ENCODE measurements at places on chromosomes 7 and 10. TPM values are rescaled to one million over a fixed set of nuclear protein-coding genes. Genes with fewer than 3 reads are reported as not detected.

GRCh38 chr7:209906-210305 lies 17.5 kb downstream of the FAM20C start:
- no peaks in the 10 kb centered on the region for H3K36me3 ChIP-seq
- H3K4me3 ChIP-seq: no peak overlapping the region
- H3K27me3 ChIP-seq: no peaks in the 10 kb centered on the region
- H3K4me1 ChIP-seq: no peaks in the 10 kb centered on the region
- H3K27ac ChIP-seq: no peak overlapping the region

Gene GNAI1
- 4.4 TPM for total RNA-seq

GRCh38 chr7:22667562-22668239 lies 59.3 kb upstream of the IL6 start:
- no peak for DNase-seq
- peak overlapping the region; percentile 9 for H3K4me3 ChIP-seq
- H3K4me1 ChIP-seq: peaks cover 67% of the 10 kb centered on the region
- H3K27me3 ChIP-seq: peaks cover 34% of the 10 kb centered on the region
- H3K27ac ChIP-seq: no peak overlapping the region

- no peak for DNase-seq
- H3K27ac ChIP-seq: no peak overlapping the region
- H3K4me1 ChIP-seq: no peaks in the 10 kb centered on the region
- no peaks in the 10 kb centered on the region for H3K27me3 ChIP-seq
- no peaks in the 10 kb centered on the region for H3K36me3 ChIP-seq
Measured at GRCh38 chr7:108078691-108079090, 51.5 kb downstream of the LAMB4 start.

DNA sequence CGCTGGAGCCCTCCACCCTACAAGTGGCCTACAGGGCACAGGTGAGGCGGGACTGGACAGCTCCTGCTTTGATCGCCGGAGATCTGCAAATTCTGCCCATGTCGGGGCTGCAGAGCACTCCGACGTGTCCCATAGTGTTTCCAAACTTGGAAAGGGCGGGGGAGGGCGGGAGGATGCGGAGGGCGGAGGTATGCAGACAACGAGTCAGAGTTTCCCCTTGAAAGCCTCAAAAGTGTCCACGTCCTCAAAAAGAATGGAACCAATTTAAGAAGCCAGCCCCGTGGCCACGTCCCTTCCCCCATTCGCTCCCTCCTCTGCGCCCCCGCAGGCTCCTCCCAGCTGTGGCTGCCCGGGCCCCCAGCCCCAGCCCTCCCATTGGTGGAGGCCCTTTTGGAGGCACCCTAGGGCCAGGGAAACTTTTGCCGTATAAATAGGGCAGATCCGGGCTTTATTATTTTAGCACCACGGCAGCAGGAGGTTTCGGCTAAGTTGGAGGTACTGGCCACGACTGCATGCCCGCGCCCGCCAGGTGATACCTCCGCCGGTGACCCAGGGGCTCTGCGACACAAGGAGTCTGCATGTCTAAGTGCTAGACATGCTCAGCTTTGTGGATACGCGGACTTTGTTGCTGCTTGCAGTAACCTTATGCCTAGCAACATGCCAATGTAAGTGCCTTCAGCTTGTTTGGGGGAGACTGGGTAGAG lies at the start of gene COL1A2:
Gene COL1A2 (plus strand): TSS at position 459 of the 704 bp plus-strand sequence. CDS start 137 bp downstream, at position 596.
- DNase-seq: no peak
- peaks cover 12% of the 10 kb centered on the region for H3K4me1 ChIP-seq
- H3K27ac ChIP-seq: no peak within 1 kb of the TSS
- H3K27me3 ChIP-seq: peaks cover 20% of the 10 kb centered on the region

Gene GRID2IP
- total RNA-seq: 0.28 TPM

- H3K4me1 ChIP-seq: no peaks in the 10 kb centered on the region
Measured at GRCh38 chr7:25037325-25037724, 57.3 kb upstream of the OSBPL3 start.

- peak overlapping the region; percentile 13 for H3K4me3 ChIP-seq
- H3K27ac ChIP-seq: peak overlapping the region; percentile 26
- H3K36me3 ChIP-seq: peaks cover 3% of the 10 kb centered on the region
Measured at GRCh38 chr7:105353752-105354328, 34.9 kb downstream of the SRPK2 start.

Gene ST8SIA6
- total RNA-seq: not detected

DNA sequence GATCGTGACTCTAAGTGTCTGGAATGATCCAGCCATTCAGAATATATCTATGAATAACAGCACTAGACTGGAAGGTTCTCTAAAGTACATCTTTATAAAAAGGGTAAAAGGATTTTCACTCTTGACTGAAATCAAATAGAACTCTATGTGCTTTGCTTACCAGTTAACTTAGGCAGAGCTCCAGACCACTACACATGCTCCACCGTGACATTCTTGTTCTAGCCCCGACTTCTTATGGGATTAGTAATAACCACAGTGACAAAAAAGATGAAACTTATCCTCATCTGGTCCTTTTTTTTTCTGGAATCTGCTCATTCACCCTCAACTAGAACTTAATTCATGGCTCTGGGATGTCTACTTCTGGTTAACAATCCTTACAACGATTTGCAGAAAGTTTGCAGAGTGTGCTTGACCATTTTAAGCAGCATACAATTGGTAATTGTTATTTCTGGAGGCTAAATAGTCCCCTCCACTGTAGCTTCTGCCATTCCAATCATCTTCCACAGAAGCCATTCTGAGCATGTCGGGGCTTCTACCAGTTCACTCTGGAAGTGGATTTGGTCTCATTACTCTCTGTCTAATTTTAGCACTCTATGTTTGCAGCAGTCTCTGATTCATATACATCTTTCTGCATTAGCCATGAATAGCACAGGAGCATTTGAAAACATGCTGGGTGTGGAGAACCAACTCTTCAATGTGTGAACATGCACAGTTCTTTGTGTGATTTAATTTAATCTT lies 163.7 kb upstream of the CDC14C start:
- H3K36me3 ChIP-seq: no peaks in the 10 kb centered on the region
- no peaks in the 10 kb centered on the region for H3K4me1 ChIP-seq
- H3K27ac ChIP-seq: no peak overlapping the region
- DNase-seq: no peak
- no peak overlapping the region for H3K4me3 ChIP-seq
- H3K27me3 ChIP-seq: no peaks in the 10 kb centered on the region

DNA sequence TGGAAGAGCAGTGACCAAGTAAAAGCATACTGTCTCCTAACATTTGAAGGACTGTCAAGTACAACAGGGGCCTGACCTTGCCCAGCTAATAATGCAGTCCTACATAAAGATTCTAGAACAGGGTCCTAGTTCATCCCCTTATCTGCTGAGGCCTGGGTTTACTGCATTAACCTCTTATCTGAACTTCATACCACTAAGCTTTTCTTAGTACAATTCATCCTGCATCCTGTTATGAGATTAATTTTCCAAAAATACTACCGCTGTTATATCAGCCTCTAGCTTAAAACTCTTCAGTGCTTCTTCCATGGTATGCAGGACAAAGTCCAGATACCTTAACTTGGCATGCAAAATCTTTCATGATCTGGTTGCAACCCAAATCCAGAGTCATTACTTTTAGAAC lies 72.5 kb downstream of the CHRM2 start:
- DNase-seq: no peak
- H3K36me3 ChIP-seq: no peaks in the 10 kb centered on the region
- H3K4me1 ChIP-seq: no peaks in the 10 kb centered on the region
- no peak overlapping the region for H3K4me3 ChIP-seq
- no peaks in the 10 kb centered on the region for H3K27me3 ChIP-seq

DNA sequence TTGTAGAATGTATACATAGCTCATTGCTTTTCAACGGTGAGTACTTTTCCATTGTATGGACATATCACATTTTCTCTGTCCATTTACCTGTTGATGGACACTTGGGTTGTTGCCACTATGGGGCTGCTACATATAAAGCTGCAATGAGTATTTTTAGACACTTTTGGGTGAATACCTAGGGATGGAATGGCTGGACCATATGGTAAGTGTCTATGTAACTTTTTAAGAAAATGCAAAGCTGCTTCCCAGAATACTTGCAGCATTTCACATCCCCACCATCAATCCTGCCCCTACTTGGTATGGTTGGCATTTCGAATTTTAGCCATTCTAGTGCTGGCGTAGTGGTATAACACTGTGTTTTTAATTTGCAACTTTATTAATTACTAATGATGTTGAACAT lies 274.6 kb downstream of the TNS3 start:
- no peak for DNase-seq
- peaks cover 6% of the 10 kb centered on the region for H3K36me3 ChIP-seq
- H3K27ac ChIP-seq: no peak overlapping the region
- no peak overlapping the region for H3K4me3 ChIP-seq
- peaks cover 9% of the 10 kb centered on the region for H3K27me3 ChIP-seq

GRCh38 chr10:74733612-74734011 lies 92.8 kb upstream of the KAT6B start:
- no peak overlapping the region for H3K4me3 ChIP-seq
- no peak overlapping the region for H3K27ac ChIP-seq
- no peaks in the 10 kb centered on the region for H3K36me3 ChIP-seq
- no peaks in the 10 kb centered on the region for H3K27me3 ChIP-seq

Gene HTR5A
- total RNA-seq: not detected

DNA sequence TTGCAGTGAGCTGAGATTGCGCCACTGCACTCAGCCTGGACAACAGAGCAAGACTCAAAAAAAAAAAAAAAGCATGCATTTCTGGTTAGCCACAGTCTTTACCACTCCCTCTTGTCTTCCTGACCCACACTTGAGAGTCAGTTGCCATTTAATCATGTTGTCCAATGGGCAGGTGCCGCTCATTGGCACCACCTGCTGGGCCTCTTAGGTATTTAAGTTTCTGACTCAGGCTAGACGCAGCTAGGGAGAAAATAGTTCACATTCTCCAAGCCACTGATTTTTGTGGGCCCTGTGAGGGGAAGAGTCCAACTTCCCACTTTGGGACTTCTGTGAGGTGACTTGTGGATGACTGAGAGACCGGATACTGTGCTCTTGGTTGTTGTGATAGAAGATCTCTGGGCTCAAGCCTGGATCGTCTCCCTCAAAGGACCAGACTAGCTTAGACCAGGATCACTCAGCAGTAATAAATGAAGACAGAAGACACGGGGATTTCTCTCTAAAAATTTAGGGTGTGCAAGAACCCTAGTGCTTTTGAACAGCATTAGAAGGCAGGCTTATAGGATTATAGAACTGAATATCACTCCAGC lies 26.8 kb upstream of the SORCS3 start:
- no peak overlapping the region for H3K27ac ChIP-seq
- H3K36me3 ChIP-seq: no peaks in the 10 kb centered on the region
- no peak overlapping the region for H3K4me3 ChIP-seq
- no peaks in the 10 kb centered on the region for H3K4me1 ChIP-seq

DNA sequence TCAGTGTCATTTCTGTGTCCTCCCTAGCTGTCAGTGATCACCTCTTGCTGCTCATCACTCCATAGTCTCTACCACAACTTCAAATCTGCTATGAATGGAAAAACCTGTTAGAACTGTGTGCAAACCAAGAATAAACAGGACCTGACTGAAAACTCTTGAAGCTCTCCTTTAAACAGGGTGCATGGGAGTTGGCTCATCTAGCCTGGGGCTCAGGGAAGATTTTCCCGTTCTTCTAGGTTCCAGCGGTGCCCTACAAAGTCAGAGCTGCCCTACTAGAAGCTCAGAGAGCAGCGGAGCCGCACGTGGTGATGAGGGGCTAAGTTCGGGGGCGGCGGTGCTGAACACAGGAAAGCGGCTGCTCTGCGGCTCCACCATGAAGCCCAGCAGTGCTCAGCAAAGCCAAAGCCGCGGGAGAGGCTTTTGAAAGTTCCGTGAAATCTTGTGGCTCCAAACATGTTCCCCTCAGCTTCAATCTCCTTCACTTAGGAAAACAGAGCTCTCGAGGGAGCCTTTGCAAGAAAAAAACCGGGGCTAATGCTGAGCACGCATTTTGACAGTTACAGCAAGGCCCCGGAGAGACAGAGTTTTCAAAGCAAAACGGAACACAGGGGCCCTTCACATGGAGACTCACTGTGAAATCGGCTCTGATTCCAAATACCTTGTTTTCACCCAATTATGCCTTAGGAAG lies 30.5 kb downstream of the RGS10 start:
- H3K36me3 ChIP-seq: peaks cover 7% of the 10 kb centered on the region
- DNase-seq: no peak
- H3K4me3 ChIP-seq: peak overlapping the region; percentile 33
- peaks cover 49% of the 10 kb centered on the region for H3K4me1 ChIP-seq
- H3K27me3 ChIP-seq: no peaks in the 10 kb centered on the region

Gene HOXA9
- not detected for total RNA-seq

DNA sequence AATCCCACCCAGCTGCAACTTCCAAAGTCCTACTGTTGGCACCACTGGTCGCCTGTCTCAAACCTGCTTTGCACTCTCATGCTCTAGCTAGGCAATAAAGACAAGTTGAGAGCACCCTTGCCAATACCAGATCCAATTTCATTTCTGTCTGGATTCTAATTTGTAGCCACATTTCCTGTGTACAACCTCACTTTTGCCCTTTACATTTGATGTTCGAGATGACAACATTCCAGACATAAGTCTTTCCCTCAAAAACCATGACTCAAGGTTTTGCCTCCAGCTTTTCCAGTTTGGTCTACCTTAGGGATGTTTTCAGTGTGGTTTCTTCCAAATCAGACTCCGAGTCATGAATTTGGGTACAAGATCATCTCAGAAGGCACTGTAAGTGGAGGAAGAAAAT lies 309.0 kb downstream of the GPAM start:
- no peaks in the 10 kb centered on the region for H3K4me1 ChIP-seq
- H3K4me3 ChIP-seq: no peak overlapping the region
- no peaks in the 10 kb centered on the region for H3K36me3 ChIP-seq
- H3K27me3 ChIP-seq: no peaks in the 10 kb centered on the region
- no peak overlapping the region for H3K27ac ChIP-seq

GRCh38 chr7:104137971-104138370 lies 69.8 kb downstream of the ORC5 start:
- no peaks in the 10 kb centered on the region for H3K27me3 ChIP-seq
- peaks cover 10% of the 10 kb centered on the region for H3K4me1 ChIP-seq
- peaks cover 4% of the 10 kb centered on the region for H3K36me3 ChIP-seq
- no peak overlapping the region for H3K27ac ChIP-seq

Gene ANKRD2
- not detected for total RNA-seq

- H3K4me1 ChIP-seq: peaks cover 9% of the 10 kb centered on the region
- DNase-seq: no peak
- H3K36me3 ChIP-seq: no peaks in the 10 kb centered on the region
- H3K27me3 ChIP-seq: no peaks in the 10 kb centered on the region
- H3K27ac ChIP-seq: no peak overlapping the region
Measured at GRCh38 chr10:16901106-16901505, 83.9 kb upstream of the RSU1 start.

Gene YAE1
- total RNA-seq: 12.8 TPM

- H3K4me3 ChIP-seq: no peak overlapping the region
- no peaks in the 10 kb centered on the region for H3K27me3 ChIP-seq
- no peaks in the 10 kb centered on the region for H3K4me1 ChIP-seq
Measured at GRCh38 chr10:35523670-35524225, 81.4 kb upstream of the GJD4 start.

Gene GIMAP7
- 45.1 TPM for total RNA-seq

GRCh38 chr7:41916450-41916927 lies 213.6 kb upstream of the INHBA start:
- H3K27ac ChIP-seq: no peak overlapping the region
- peaks cover 39% of the 10 kb centered on the region for H3K27me3 ChIP-seq
- H3K36me3 ChIP-seq: no peaks in the 10 kb centered on the region

All from activated T-cell treated with anti-CD3 and anti-CD28 coated beads, Interleukin-2, amount 50 U/mL, for 72 hours (primary cell).